ENCODE measurements at places on chromosomes 11 and 22. TPM values are rescaled to one million over a fixed set of nuclear protein-coding genes. Genes with fewer than 3 reads are reported as not detected.

GRCh38 chr11:101442936-101443521 is 140.8 kb downstream of the TRPC6 start:
- DNase-seq: no peak

GRCh38 chr22:17339095-17339693 is 30.1 kb upstream of the CECR2 start:
- DNase-seq: no peak

GRCh38 chr11:66184728-66185127 is 83.7 kb upstream of the RAB1B start:
- no peak for DNase-seq

DNA sequence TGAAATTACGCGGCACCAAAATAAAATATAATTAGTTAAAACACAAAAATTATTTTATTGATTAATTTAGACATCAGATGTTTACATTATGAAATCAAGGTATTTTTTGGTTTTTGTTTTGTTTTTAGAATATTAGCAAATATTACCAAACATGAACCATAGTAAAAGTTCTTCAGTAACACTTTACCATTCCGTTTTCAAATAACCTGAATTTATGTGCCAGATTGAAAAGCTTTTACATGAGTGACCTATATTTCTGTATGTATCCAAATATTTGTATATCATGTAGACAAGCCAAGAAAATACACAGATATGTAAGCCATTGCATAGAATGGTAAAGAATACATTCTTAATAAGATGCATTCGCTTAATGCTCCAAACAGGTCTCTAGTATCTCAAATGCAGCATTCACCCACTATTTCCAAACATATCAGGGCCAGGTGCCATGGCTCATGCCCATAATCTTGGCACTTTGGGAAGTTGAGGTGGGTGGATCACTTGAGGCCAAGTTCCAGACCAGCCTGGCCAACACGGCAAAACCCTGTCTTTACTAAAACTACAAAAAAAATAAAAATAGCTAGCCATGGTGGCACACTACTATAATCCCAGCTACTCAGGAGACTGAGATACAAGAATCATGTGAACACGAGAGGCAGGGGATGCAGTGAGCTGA is 102.4 kb upstream of the SERPIND1 start:
- DNase-seq: no peak

Gene OR5A1
- total RNA-seq: not detected

DNA sequence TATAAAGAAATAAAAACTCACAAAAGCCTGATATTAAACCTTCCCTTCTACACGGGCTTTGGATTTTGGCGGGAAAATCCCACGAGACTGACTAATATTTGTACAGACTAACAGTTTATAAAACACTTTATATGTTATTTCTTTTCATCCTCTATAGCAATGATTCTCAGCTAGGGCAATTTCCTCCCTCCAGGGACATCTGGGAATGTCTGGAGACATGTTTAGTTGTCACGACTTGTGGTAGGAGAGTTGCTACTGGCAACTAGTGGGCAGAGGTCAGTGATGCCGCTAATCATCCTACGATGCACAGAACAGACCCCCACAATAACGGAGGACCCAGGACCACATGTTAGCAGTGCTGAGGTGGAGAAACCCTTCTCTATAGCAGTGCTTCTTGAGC is 304.8 kb upstream of the PITPNB start:
- DNase-seq: no peak

DNA sequence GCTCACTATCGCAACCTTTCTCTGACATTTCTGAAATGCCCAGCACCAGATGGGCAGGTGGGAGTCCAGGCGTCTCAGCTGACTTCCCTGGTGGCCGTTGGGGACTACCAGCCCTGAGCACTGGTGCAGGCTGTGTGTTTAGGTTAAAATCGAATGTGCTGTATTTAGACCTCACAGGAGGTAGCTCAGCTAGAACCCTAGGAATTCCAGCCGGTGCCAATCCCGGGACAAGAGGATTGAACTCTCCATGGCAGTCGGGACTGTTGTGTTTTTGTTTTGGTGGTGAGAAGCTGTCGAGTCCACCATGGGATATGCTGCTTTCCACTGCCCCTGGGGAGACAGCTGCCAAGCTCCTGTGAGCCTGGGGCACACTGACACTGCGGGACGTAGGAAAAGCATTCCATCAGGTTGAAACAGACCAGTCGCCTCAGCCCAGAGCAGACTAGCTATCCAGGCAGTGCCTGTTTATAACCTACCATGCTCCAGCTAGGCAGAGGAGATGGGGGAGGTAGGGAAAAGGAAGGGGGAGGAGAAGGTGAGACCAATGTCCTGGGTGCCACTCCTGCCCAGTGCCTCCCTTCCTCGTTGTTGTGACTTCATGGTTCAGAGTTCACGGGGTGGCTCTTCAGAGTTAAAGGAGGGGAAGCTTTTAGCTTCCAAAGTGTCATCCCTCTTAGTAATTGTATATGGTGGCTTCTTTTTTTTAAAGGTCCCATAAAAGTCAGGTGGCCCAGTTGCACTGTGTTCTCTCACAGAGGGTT is 53.0 kb downstream of the MICAL2 start:
- peak; percentile 85 for DNase-seq

- DNase-seq: no peak
These were observed 73.3 kb upstream of the B3GAT1 start for GRCh38 chr11:134485316-134485715.

- DNase-seq: no peak
These were observed 6.0 kb upstream of the DRD2 start for GRCh38 chr11:113481226-113481625.

Gene TTLL12
- 37.1 TPM for total RNA-seq

Gene ARHGAP8
- total RNA-seq: not detected

Gene TOLLIP
- total RNA-seq: 24.4 TPM

Gene USH1C
- not detected for total RNA-seq

DNA sequence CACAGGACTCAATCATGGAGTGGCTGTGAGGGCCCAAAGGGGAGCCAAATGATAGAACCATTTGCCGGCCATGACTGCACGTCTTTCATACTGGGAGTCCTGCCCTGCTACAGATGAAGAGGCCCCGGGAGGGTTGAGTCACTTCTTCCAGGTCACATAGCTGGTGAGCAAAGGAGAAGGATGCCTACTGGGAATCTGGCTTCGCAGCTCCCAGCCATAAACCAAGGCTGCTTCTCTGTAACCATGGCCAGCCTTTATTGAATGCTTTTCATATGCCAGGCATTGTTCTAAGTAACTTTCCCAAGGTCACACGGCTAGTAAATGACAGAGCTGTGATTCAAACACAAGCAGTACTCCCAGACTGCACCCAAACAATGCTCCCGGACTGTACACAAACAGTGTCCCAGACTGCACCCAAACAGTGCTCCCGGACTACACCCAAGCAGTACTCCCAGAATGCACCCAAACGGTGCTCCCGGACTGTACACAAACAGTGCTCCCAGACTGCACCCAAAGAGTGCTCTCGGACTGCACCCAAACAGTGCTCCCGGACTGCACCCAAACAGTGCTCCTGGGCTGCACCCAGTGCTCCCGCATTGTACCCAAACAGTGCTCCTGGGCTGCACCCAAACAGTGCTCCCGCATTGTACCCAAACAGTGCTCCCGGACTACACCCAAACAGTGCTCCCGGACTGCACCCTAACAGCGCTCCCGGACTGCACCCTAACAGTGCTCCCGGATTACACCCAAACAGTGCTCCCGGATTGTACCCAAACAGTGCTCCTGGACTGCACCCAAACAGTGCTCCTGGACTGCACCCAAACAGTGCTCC is 89.8 kb downstream of the FBXO7 start:
- DNase-seq: peak; percentile 38

DNA sequence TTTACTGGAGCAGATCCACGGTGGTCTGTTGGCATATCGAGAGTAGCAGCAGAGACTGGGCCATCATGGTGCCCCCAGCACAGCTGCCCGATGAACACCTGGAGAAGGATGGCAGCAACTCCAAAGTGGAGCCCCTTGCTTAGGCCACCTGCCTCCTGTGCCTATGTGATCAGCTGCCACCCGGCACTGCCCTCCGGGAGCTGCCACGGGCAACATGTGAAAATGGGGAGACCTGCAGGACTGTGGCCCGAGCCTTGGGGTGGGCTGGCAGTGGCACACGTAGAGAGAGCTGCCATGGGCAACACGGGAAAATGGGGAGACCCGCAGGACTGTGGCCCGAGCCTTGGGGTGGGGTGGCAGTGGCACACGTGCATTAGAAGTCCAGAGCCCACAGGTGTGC is 3.1 kb downstream of the FXYD2 start:
- DNase-seq: no peak

Gene FDXACB1
- 3.4 TPM for total RNA-seq

Gene TRIM48
- total RNA-seq: not detected

Gene PNPLA3
- 2.0 TPM for total RNA-seq

DNA sequence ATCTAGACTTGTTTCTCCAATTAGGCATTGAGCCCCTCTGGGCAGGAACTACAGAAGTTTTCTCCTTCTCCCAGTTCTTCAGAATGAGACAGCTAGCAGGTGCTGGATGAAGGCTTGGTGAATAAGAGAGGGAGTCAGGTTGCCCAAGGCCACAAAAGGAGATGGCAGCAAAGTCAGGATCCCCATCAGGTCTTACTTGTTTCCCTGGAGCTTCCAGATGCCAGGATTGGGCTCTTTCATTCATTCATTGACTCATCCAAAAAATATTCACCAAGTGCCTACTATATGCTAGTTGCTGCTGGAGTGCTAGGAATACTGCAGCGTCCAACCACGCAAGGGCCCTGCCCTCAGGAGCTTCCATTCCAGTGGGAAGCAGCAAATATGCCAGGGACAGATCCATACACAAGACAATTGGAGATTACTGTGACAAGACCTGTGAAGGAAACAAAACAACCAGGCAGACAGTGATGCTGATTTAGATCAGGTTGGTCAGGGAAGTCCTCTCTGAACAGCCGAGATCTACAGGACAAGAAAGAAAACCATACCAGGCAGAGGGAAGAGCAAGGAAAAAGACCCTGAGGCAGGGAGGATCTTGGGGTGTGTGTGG is 24.6 kb upstream of the LMO1 start:
- no peak for DNase-seq

DNA sequence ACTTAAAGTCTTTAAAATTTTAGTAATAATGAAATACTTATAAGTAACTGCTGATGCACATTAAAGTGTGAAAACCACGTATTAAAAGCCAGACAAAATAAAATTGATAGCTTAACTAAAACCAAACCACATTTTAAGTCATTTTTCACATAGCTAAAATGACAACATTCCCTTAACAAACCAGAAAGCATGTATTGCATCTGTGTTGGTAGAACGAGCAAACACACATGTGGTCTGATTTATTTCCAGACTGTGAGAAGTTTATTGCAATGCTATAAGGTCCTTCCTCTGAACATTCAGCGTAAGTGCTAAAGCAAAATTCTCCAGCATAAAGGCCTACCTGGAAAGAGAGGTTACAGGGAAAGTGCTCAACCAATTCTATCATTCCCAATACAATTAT is 57.8 kb downstream of the ARHGAP20 start:
- DNase-seq: no peak

Gene APOA1
- not detected for total RNA-seq

- no peak for DNase-seq
These were observed 14.7 kb downstream of the GGA1 start for GRCh38 chr22:37623075-37624016.

DNA sequence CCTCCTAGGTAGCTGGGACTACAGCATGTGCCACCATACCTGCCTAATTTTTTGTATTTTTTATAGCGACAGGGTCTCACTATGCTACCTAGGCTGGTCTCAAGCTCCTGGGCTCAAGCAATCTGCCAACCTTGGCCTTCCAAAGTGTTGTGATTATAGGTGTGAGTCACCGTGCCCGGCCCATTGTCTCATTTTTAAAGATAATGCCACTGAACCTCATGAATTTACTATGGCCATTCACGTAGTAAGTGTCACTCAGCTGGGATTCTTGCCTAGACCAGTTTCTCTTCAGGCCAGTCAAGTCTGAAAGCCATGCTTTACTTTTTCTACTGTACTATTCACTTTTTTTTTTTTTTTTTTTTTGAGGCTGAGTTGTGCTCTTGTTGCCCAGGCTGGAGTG is 22.4 kb downstream of the DEPDC5 start:
- DNase-seq: peak; percentile 29

DNA sequence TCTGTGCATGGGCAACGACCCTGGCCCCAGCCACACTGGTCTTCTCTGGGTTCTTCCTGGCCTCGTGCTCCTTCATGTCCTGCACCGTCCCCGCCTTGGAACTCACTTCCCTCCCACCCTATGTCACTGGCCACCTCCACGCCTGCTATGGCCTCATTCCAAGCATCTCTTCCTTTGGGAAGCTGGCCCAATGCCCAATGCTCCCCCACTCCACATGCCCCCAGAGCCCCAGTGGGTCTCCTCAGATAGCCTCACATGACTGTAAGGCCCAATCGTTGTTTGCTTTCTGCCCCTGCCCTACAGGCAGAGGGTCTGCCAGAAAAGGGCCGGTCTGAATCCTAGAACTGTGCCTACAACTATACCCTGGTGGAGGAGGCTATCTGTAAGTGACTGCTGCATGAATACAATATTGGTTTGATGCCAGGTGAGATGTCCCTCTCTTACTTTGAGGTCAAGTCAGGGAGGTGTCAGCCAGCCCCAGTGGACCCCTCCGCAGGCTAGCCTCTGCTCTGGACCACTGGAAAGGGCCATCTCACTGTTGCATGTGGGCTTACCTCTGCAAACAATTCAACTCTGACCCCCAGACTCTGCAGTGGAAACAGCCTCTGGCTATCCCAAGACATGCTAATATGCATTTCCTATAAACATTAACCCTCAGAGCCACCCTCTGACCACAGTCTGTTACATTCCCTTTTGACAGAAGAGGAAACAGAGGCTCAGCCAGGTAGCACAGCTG is 2.1 kb upstream of the GNAZ start:
- no peak for DNase-seq

DNA sequence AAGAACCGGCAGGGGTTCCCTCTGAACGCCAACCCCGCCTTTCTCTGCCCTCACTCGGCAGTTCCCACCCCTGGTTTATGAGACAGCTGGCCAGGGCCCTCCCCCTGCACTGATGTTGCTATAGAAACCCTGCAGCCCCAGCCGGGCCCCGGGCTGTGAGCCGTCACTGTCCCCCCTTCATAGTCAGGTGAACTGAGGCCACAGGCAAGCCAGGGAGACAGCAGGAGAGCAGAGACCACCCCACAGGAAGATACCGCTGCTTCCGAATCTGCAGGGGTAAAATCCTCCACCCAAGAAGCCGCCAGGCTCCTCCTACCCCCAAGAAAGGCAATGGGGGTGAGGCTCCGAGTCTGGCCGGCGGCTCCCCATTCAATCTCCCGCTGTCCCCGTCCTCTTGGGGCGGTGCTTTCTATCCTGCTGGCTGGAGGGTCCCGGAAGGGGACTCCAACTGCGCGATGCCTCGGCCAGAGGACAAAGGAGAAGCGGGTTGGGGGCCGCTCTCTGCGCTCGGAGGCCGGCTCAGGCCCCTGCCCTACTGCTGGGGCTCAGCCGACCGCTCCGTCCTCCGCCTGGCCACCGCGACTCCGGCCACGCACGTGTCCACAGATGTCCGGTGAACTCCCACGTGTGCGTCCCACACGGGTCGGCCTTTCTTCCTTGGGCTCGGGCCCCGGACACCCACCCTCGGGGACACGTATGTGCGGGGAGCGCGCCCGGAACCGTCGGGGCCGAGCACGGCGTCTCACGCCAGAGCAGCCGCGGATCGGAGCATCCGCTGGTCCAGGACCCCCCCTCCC is 587 bp downstream of the SLC25A22 start:
- peak; percentile 85 for DNase-seq

GRCh38 chr11:34413263-34413662 is 25.5 kb upstream of the CAT start:
- no peak for DNase-seq

All from A172 (cell line).